Activated T-cell treated with anti-CD3 and anti-CD28 coated beads for 24 hours (primary cell): ENCODE measurements at places on chromosomes 13 and 19.

- DNase-seq, result no peak
Observed at GRCh38 chr13:93108111-93108601, 118.5 kb upstream of the GPC6 start.

DNA sequence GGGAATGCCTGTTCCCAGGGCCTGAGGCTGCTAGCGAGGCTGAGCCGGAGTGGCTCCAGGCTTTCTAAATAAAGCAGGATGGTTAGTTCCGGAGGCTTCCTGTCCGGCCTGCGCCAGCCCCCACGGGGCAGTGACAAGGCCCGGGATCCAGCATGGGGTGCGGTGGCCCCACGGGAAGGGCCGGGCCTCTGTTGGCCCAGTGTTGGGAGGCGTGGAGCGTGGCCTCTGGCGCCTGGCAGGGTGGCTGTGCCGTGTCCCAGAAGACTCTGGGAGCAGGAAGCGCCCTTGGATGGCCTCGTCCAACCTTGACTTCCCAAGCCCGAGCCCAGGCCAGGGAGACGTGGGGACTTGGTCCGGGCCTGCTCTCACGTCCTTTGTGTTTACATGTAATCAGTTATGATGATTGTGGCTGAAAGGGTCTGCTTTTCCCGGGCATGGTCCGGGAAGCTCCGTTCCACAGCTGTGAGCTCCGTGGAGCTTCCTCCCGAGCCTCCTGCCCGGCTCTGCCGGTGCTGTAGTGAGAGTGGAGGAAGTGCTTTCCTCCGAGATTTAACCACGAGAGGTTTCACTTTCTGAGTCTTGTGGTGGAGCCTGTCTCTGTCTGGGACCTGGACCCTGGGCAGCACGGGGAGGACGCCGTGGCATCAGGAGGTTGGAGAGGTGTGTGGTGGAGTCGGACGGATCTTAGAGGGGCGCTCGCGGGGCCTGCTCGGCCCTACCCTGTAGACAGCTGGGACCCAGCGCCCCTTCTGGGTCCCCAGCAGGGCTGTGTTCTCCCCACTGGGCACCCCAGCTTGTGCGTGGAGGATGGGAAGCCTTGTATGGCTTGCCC is 4.6 kb downstream of the GNA11 start:
- no peak for DNase-seq

DNA sequence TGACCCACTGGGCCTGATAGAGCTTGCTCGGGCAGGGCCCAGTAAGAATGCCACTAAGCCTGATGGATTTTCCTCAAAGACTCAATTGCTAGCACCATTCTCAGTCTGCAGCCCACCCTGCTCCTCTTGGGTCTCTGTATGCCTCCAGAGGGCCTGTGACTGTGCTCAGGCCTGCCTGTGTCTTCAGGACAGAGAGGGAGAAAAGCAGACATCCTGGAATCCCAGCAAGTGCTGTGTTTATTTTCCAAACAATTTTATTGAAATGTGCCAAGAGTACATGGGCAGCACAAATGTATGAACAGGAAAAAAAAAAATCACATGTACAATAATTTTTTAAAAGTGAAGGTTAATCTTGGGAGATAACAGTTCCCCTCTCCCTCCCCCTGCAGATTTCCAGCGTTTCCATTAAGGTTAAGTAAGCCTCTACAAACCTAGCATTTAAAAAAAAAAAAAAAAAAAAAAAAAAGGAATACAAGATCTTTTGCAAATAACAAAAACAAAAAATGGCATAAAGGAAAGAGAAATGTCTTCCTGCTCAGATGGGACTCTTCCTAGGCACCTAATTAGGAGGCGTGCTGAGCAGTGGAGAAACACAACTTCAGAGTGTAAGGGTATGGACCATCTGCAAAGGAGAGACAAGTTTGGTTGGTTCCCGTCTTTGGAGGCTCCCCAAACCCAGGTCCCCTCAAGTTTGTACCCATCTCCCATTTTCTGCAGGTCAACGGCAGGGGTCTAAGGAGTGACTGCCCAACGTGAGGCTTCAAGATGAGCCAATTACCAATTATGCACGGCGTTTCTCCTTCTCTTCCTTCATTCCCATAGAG is 4.8 kb upstream of the ECH1 start:
- no peak for DNase-seq

DNA sequence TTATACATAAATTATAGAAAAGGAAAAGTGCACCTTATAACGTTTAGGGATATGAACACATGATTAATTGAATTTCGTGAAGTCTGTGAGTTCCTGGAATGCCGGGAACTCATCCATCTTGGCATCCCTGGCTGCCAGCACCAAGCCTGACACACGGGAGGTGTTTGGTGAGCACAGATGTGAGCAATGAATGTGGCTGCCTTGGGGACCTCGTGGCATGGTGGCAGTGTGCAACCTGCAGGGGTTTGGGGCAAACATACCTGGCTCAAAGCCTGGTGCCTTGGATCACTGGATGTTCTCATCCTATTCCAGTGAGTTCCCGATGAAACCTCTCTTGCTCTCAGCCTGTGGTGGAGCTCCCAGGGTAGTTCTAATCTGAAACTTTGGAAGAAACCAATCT is 10.4 kb upstream of the MAP2K2 start:
- no peak for DNase-seq

GRCh38 chr19:28349604-28350003 is 863.3 kb downstream of the UQCRFS1 start:
- DNase-seq, result no peak

GRCh38 chr19:3868770-3869456 is at the start of gene ZFR2:
TSS of gene ZFR2 (minus strand) at chr19:3869038. CDS start at chr19:3869017, 21 bp downstream.
- DNase-seq, result peak; percentile 6

GRCh38 chr19:1214862-1215731 is 9.5 kb downstream of the STK11 start:
- no peak for DNase-seq

DNA sequence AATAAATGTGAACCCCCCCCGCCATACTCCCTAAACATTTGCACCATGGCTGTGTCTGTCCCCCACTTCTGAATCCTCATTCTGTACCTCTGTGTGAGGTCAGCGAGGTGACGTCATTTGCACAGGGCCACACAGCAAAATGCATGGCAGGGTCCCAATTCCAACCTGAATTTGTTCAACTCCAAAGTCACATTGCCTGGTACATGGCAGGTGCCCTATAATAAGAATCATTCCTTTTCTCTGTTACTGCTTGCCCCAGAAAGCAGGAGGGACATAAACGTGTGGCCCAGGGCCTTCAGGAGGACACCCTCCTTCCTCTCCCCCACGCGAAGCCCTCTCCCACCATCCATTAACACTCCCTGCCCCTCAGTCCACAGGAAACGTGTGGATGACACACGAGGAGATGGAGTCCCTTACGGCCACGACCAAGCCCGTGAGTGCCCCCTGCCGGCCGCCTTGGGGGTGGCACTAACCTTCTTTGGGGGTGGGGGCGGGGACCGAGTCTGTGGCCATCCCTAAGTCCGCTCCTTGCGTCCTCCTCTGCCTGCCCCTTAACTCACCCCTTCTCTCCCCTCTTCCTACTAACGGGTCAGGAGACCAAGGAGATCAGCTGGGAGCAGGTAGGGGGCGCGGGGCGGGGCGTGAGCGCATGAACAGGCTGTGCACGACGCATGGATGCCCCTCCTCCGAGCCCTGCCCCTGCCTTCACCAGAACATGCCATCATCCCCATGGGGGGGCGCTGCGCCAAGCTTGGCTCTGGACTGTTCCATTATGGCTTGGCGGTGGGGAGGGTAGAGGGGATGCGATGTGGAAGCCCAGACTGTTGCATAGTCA is 9.4 kb downstream of the HRC start:
- peak; percentile 67 for DNase-seq

DNA sequence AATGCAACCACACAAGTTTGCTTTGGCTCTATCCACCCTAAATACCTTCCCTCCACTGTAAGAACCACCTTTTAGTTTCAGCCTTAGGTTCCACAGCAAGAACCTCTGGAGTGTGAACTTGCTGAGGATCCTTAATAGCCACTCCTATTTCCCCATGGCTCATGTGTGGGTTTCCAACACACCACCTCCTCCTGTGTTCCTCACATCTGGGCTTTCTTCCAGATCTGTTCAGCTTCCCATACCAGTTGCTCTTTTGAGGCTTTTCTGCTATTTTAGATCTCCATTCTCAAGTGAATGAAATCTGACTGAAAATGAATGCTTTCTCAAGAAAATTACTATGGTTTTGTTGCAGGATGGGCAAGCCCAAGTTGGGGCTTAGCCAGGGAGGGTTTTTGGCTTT is 104.8 kb upstream of the MIR17HG start:
- no peak for DNase-seq

DNA sequence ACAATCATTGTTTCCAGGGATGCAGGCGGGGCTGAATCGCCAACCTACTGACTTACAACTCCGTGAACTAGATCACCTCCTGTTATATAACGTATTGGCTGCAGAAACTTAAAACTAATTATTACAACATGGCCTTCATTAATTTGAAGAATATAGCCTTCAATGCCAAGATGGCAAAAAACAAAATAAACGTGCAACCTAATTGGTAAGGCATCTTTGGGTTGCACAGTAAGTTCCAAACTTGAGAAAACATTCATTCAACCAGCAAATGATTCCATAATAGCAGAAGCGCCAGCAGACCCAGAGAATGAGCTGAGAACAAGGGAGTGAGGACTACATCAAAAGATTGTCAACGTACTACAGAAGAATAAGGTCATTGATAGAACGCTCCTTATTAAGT is 39.8 kb downstream of the DACH1 start:
- no peak for DNase-seq

DNA sequence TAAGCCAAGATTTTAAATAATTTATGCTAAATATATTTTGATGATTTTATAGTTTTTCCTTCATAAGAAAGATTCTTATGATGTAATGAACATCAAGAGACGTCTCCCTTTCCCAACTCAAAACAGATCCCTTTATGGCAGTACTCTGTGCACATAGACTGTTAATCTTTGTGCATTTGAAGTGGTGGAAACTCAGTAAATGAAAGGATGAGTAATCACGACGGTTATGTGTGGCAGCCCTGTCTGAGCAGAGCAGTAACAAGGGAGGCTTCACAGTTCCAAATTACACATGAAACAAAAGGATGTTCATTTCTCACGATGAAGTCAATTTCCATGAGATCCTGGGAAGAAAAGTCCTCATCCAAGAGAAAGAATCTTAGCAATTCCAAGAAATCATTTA is 498.1 kb downstream of the KLF5 start:
- no peak for DNase-seq

GRCh38 chr19:54253331-54254194 is 3.5 kb downstream of the LILRB5 start:
- DNase-seq, result no peak
